H9 (cell line): ENCODE measurements at places on chromosomes 6 and 20.

DNA sequence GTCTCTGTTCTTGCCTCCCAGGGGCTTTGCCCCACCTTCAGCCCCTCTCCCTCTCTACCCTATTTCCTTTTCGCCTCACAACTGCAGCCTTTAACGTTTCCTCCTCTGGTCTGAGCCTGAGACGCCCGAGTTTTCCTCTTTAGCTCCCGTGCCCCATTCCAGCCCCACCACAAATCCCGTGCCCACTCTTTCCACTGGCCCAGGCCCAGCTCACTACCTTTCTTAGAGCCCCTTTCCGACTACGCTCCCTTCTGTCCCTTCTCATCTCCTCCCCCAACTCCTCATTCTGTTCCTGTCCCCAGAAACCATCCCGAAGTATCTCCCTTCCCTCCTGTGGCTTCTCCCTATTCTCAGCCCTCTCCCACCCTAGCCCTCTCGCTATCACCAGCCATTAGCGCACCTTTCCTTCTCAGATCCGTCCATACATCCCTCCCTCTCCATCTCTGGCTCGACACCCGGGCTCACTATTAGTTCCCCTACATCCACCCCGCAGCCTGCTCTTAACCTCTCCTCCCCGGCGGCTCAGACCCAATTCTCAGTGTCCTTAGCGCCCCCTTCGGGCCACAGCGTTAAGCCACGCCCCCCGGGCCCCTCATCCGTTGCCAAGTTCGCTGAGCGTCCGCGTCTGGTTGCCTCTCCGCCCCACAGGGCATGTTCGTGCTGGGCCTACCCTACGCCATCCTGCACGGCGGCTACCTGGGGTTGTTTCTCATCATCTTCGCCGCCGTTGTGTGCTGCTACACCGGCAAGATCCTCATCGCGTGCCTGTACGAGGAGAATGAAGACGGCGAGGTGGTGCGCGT, 2.7 kb downstream of the SLC32A1 start:
- H3K4me1 ChIP-seq = peaks cover 10% of the 10 kb centered on the region; the same call in 1 of the 2 replicates
- DNase-seq = peak; percentile 97
- peaks cover 2% of the 10 kb centered on the region; the same call in 1 of the 3 replicates for H3K36me3 ChIP-seq
- peaks cover 80% of the 10 kb centered on the region for H3K27me3 ChIP-seq

DNA sequence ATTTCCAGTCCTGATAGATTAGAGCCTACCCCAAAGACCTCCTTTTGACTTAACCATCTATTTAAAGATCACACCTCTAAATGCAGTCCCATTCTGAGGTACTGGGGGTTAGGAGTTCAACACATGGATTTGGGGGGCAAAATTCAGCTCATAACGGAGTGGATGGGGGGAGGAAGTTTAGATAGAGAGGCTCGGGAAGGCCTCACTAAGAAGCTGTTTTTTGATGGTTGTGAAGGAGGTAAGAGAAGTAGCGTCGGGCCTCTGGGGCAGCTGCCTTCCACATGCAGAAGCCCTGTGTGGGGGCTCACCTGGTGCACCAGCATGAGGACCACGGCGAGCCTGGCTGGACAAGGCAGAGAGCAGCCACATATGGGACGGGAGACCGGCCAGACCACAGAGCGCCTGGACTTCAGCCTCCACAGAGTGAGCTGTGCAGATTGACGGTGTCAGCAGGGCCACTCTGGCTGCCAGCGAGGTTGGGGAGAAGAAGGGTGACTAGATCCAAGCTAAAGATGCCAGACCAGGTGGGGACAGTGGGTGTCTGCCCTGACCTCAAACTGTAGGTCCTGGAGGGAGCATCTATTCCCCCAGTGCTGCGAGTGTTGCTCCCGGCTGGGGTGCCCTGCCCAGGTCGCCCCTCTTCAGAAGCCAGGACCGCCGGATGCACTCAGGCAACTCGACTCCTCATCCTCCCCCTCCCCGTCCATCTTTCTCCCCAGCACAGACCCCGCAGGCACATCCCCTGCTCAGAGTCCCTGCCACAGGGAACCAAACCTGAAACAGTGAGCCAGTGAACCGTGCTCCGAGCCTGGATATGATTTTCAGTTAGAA, 5.1 kb upstream of the SYNJ2 start:
- H3K4me3 ChIP-seq = no peak overlapping the region
- no peaks in the 10 kb centered on the region; the same call in 1 of the 2 replicates for H3K27me3 ChIP-seq
- no peaks in the 10 kb centered on the region; the same call in 2 of the 3 replicates for H3K36me3 ChIP-seq
- H3K4me1 ChIP-seq = no peaks in the 10 kb centered on the region
- H3K27ac ChIP-seq = no peak overlapping the region

DNA sequence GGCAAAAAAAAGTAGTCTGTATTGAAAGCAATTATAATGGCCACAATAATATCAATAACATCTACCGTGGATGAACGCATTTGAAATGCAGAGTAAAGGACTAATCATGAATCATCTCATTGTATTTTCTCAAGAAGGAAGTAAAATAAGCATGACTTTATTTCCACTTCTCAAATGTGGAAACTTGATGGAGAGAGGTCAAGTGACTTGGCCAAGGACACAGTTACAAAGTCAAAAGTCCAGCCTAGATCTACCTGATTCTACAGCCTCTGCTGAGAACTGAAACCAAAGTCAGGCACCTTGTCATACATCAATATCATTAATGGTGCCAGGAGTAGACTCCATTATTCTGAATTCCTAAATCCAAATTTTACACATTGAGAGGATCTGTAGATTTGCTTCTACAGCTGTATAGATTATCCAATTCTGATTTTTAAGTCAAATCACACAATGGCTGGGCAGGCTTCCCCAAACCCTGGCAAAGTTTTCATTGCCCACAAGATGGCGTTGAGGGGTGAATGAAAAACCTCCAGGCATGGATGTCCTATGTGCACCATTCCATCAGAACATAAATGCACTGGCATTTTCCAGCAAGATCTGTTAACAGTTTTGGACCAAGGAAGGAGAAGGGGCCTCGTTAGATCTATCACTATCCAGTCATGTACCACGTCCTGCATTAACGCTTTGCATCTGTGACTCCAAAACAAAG, 423.1 kb downstream of the MAFB start:
- no peak for DNase-seq
- peaks cover 13% of the 10 kb centered on the region for H3K4me1 ChIP-seq
- H3K27me3 ChIP-seq = no peaks in the 10 kb centered on the region

- no peak for DNase-seq
- no peaks in the 10 kb centered on the region for H3K4me1 ChIP-seq
- H3K27ac ChIP-seq = no peak overlapping the region
- no peaks in the 10 kb centered on the region for H3K27me3 ChIP-seq
- no peak overlapping the region for H3K4me3 ChIP-seq
Measured at GRCh38 chr6:46390153-46390876, 100.9 kb downstream of the RCAN2 start.

- no peaks in the 10 kb centered on the region for H3K27me3 ChIP-seq
- no peak overlapping the region for H3K4me3 ChIP-seq
- DNase-seq = no peak
- no peak overlapping the region for H3K27ac ChIP-seq
- H3K4me1 ChIP-seq = no peaks in the 10 kb centered on the region
Measured at GRCh38 chr6:157779705-157780604, 43.1 kb upstream of the SNX9 start.

DNA sequence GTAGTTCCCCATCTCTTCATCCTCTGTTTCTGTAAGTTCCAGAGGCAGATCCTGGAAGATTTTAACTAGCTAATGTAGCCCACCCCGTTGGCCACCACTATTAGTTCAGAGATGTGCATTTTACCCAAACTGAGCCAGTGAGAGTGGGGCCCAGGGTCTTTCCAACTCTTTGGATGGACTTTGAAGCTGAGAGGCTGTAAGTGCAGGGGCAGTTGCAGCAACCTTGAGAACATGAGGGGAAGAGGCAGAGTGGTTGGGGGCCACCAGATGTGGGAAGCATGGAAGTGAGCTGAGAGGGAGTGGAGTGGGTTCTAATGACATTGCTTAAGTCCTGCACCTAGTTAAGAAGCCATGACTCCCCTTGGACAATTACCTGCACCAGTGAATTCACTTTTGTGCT, 72.2 kb downstream of the CDH26 start:
- no peak overlapping the region for H3K27ac ChIP-seq
- no peaks in the 10 kb centered on the region for H3K36me3 ChIP-seq
- DNase-seq = no peak
- no peaks in the 10 kb centered on the region for H3K4me1 ChIP-seq
- H3K4me3 ChIP-seq = no peak overlapping the region

DNA sequence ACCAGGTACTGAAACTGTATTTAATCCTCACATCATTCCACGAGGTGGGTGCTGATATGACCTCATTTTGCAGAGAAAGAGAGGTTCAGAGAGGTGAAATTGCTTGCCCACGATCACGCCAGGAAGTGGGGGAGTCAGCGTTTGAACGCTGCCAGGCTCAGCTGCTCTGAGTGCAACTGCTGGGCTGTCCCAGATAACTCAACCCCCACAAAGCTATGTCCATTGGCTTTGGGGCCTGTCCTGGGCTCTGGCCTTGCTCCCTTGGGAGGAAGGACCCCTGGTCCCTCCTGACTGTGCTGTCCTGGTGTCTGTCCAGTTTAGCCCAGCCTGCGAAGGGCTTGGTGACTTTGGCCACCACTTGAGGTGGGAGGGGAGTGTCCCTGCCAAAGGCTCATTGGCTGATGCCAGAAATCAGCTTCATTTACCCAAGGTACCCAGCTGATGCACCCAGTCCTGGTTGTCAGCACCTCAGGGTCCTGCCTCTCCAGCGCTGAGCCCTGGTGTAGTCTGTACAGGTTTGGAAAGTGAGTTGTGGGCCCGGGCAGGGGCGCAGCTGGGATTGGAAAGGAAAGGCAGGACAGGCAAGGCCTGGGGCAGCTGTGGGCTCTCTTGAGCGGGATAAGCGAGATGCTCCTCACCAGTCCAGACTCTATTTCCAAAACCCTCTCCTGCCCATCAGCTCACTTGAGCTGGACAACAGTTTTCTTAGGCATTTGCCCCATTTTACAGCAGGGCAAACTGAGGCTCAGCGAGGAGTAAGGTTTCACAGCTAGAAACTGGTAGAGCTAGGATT, 38.5 kb downstream of the SUN5 start:
- no peaks in the 10 kb centered on the region for H3K36me3 ChIP-seq
- no peaks in the 10 kb centered on the region; the same call in 1 of the 2 replicates for H3K27me3 ChIP-seq
- no peak overlapping the region for H3K4me3 ChIP-seq
- no peak overlapping the region for H3K27ac ChIP-seq

- no peaks in the 10 kb centered on the region for H3K36me3 ChIP-seq
- no peaks in the 10 kb centered on the region for H3K27me3 ChIP-seq
- no peak for DNase-seq
- no peaks in the 10 kb centered on the region for H3K4me1 ChIP-seq
- H3K4me3 ChIP-seq = no peak overlapping the region
Measured at GRCh38 chr6:845566-845965, 152.6 kb upstream of the EXOC2 start.

DNA sequence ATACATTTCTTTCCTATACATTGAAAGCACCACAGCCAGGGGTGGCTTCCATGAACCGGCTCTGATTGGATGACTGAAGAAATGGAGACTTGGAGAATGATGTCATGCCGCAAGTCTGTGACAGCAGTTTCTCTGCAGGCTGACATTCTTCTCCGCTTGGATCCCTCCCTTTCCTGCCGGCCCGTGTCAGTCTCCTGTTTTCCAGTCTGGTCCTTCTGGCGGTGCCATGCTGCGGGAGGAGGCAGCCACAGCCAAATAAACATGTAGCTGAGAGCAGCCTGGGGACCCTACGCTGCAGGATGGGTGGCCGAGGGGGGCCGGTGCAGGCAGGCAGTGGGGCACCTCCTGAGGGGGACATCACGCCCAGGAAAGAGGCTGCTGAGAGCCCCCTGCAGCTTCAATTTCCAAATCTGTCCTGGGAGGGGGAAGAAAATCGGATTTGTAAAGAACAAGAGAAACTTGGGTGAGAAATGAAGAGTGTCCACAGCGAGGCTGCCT, 178.0 kb downstream of the TAF4 start:
- no peaks in the 10 kb centered on the region for H3K36me3 ChIP-seq
- no peak overlapping the region for H3K27ac ChIP-seq
- no peak overlapping the region for H3K4me3 ChIP-seq
- H3K27me3 ChIP-seq = no peaks in the 10 kb centered on the region; the same call in 1 of the 2 replicates
- H3K4me1 ChIP-seq = no peaks in the 10 kb centered on the region
- DNase-seq = no peak

DNA sequence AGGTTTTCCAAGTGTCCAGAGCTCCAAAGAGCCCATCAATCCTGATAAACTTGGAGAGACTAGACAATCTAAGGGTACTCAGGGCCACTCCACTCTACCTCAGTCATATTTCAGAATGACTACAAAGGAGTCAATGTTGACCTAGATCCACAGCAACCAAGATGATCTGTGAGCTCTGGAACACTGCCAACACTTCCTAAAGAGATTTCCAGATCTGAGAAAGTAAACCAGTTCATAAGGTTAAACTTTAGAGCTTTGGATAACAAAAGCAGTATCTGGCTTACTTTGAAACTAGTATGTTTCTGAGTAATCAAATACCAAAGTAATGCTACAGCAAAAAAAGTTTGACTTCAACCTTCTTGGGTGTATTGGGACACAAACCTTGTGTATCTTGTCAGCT, 122.7 kb downstream of the BTBD9 start:
- H3K36me3 ChIP-seq = no peaks in the 10 kb centered on the region
- H3K4me3 ChIP-seq = no peak overlapping the region
- no peaks in the 10 kb centered on the region for H3K27me3 ChIP-seq
- no peak overlapping the region for H3K27ac ChIP-seq

- H3K4me3 ChIP-seq = no peak overlapping the region
- no peak overlapping the region for H3K27ac ChIP-seq
- H3K27me3 ChIP-seq = no peaks in the 10 kb centered on the region
- no peaks in the 10 kb centered on the region; the same call in 1 of the 2 replicates for H3K4me1 ChIP-seq
- no peaks in the 10 kb centered on the region for H3K36me3 ChIP-seq
- no peak for DNase-seq
Measured at GRCh38 chr6:129287231-129288177, 404.6 kb downstream of the LAMA2 start.

DNA sequence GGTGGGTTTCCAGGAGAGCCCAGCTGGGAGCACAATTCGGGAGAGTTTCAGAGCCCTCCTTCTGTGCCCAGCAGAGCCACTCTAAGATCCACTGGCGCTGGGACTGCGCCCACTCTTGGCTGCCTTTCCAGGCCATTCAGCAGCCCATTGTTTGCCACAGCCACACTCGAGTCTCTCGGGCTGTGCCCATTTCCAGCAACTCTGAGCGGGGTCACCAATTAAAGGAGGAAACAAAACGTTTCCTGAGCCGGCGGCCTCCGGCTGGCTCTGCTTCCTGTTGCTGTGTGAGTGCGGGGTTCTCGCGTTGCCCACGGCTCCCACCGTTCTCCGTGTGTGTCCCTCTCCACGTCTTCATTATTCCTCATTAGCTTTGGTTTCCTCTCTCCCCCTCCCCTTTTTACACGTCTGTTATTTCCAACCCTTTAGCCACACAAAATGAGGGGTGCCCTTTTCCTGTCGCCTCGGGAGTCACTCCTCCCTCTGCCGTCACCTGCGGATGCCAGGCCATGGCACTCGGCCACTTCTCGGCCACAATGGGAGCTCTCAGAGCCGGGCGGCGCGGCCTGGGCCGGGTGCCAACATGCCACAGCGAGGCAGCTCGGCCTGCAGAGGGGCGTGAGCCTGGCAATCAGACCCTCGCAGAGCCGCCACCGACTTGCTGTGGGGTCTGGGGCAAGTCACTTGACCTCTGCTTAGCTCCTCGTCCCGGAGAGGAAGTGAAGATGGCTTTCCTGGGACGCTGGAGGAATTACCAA, 94.3 kb upstream of the NKX2-2 start:
- no peak overlapping the region for H3K27ac ChIP-seq
- H3K4me3 ChIP-seq = no peak overlapping the region
- no peaks in the 10 kb centered on the region for H3K36me3 ChIP-seq

GRCh38 chr6:24911796-24912382, 23.9 kb downstream of the RIPOR2 start:
- H3K4me1 ChIP-seq = peaks cover 6% of the 10 kb centered on the region; the same call in 1 of the 2 replicates
- H3K4me3 ChIP-seq = peak overlapping the region; percentile 88
- DNase-seq = no peak
